DMS 273 treated with DMSO at 0.1 percent for 48 hours (cell line): ENCODE measurements at places on chromosomes 1 and 21.

DNA sequence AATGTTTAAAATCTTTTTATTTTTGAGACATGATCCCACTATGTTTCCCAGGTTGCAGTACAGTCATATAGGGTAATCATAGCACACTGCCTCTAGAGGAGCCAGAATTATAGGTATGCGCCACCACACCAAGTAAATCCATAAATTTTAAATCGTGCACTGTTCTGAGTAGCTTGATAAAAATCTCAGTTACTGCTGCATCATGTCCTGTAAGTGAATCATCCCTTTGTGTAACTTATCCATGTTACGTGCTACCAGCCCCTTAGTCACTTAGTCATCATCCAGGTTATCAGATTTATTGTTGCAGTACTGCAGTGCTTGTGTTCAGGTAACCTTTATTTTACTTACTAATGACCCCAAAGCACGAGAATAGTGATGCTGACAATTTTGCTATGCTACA is 1770.9 kb downstream of the BRINP3 start:
- DNase-seq: no peak

- no peak for DNase-seq
Observed at GRCh38 chr21:27108701-27109100, 141.8 kb upstream of the ADAMTS5 start.

GRCh38 chr1:22090867-22091266 is 38.4 kb downstream of the CDC42 start:
- no peak for DNase-seq

DNA sequence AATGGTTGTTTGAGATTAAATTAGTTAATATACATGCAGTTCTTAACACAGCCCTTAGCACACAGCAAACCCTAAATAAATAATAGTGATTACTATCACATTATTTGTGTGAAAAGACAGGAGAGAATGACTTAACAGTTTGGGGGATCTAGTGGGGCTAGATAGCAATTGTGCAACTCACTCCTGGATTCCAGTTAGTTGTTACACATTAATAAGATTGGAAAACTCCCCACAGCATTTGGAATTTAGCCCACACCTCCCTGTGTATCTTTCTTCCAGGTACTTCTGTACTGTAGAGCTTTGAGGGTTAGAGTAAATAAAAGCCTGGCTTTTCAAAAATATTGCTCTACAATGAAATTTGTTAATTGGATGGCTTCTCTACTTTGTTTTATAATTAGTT is 93.2 kb downstream of the KCTD3 start:
- DNase-seq: no peak

DNA sequence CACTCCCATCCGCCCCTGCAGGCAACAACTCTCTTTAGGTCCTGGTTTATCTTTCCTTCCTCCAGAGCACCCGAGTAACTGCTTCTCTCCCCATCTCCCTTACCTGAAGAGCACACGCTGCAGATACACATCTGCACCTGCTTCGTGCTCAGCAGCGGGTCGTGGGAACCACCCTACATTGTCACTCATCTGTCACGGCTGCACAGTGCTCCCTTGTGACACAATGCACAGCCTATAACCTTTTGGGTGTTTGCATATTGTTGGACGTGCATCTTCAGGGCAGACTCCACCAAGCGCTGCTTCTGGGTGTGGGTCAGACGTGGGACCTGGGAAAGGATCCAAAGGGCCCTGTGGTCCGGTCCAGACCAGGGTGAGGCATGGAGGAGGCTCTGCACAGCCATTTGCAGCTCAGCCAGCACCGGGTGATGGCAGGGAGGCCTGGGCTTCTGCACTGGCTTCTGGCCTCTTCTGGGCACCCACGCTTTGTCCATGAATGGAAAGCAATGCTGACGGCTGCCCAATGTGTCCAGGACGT is 42.5 kb downstream of the WDR4 start:
- no peak for DNase-seq

- no peak for DNase-seq
Observed at GRCh38 chr1:234554698-234555311, 55.2 kb downstream of the IRF2BP2 start.

GRCh38 chr1:75394386-75395139 is 216.4 kb downstream of the SLC44A5 start:
- DNase-seq: no peak

DNA sequence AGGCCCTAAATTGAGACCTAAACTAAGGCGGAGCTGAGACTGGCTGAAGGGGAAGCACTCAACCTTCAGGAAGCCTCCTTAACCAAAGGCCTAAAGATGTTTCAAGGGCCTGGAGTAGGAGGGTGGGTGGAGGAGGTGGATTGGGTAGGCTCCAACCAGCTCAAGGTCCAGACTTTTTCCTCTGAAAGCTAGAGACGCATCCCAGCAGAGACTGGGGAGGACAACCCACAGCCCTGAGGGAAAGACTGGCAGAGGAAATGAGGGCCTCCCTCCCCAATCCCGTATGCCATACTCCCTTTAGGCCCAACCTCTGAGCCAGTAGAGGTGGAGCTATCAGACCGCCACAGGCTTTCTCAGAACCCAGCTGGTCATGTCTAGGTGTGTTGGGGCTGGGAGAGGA is 1.1 kb downstream of the ECM1 start:
- no peak for DNase-seq

- no peak for DNase-seq
Observed at GRCh38 chr1:6123083-6123482, 57.0 kb downstream of the CHD5 start.

DNA sequence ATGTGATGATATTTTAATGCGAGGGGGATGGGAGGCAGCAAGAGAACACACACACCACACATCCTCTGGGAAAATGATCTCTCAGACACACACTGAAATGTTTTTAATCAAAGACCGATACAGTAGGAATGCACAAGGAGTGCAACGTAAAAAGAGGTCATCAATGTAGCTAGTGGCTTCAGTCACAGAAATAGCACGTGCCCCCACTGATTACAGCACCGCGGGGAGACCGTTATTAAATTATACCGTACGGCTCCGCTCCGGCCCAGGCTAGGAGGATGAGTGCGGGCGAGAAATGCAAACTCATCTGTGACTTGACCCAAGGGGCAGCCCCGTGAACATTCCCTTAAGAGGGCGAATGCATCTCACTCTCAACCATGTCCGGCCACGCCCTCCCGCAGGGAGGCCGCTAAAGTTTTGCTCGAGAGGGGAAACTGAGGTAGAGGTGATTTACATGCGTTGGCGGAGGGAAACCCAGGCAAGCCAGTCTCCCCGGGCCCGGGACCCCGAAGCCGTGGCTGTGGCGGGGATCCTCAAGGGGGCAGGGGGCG is 552 bp downstream of the UBR4 start:
- no peak for DNase-seq

GRCh38 chr1:2229911-2230731 is 2.0 kb downstream of the SKI start:
- DNase-seq: no peak

GRCh38 chr1:28329395-28330153 is 734 bp downstream of the MED18 start:
- DNase-seq: no peak

GRCh38 chr1:228865627-228866330 is 130.5 kb downstream of the RHOU start:
- DNase-seq: no peak

DNA sequence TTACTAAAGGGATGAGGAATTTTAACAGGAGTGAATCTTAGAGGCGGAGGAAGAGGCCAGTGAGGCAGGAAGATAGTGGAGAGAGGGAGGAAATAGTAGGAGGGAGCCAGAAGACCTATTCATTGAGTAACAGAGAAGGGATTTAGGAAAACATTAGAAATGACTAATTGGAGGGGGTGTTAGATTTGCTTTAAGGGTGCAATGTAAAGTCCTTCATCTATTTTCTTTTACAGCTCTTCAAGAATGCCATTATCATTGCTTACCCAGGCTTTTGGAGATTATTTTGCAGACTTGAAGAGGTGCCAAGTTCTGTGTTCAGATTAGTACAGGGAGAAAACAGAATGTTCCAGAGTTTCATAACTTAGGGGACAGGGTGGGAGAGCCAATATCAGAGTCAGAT is 33.8 kb downstream of the OR10J1 start:
- DNase-seq: no peak

DNA sequence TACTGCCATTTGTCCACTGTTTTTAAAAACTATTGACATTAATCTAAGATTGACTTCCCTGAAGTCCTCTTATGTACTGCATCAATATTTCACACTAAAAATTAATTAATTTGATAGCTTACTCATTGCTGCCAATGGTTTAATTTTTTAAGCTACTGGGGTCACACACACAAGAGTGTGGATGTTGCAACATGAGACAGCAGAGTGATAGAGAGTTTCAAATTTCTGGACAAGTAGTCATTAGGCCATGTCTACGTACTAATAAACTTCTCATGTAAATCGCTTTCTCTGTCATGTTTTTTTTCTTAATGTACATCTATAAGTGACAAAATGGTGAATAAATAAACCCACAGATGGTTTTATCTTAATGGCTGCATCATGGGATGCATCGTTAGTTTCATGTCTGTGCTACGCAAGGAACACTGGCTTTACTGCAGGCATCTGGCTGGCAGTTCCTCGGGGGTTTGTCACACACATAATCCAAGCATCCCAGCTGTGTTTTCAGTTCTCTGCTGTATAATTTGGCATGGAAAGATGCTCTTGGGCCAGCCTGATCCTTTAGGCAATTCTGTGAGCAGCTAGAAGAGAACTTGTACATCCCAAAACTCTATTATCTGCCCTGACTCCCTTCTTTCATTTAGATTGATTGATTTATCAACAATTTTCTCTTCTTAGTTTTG is 16.4 kb upstream of the CHODL start:
- no peak for DNase-seq

DNA sequence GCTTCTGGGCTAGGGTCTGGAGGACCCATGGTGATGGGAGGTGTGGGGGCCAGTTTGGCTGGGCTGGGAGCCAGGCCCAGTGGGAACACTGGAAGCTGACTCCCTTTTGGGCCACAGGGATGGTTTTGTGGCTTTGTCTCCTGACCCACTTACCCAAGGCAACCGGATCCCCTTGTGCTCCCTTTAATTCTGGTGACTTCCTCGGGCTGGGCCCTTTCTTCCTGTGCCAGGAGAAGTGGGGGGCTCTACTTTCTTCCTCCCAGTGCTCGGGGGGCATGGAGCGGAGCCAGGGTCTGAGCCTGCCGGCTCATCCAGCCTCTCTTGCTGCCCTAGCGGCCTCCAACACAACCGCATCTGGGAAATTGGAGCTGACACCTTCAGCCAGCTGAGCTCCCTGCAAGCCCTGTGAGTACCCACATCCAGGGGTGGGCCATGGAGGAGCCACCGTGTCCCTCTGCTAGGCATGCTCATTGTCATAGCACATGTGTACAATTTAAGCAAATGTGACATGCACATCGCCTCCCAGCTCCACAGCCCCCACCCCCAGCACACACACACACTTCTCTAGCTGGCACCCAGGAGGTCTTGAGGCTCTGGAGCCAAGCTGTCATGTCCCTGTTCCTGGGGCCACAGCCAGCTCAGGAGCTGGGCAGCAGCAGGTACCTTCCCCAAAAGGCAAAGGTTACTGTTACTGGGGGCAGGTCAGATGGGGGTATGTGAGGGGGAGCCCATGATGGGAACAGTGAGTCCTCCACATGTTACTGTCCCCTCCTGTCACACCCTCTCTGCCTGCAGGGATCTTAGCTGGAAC is 35.0 kb downstream of the UBE2T start:
- DNase-seq: no peak

- no peak for DNase-seq
Observed at GRCh38 chr1:117180147-117180967, 30.4 kb downstream of the VTCN1 start.

GRCh38 chr1:88998716-88999115 is 6.3 kb upstream of the KYAT3 start:
- DNase-seq: peak; percentile 8

GRCh38 chr1:75345538-75346292 is 211.5 kb downstream of the LHX8 start:
- no peak for DNase-seq

- no peak for DNase-seq
Observed at GRCh38 chr1:47439819-47440598, 2.2 kb downstream of the FOXD2 start.

DNA sequence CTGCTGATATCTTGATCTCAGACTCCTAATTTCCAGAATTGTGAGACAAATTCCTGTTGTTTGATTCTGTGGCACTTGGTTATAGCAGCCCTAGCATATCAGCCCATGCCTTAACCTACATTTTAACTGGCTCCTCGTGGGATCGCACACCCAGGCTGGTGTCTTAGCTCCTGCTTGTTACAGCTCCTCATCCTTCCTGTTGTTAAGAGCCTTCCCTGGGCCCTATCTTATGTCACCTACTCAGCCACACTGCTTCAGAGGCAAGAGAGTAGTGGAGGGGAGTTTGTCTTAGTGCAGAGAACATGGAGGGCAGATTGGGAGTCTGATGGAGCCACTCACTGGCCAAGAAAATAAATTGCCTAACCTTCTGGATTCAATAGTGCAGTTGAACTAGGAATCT is 131.0 kb downstream of the ROR1 start:
- no peak for DNase-seq

DNA sequence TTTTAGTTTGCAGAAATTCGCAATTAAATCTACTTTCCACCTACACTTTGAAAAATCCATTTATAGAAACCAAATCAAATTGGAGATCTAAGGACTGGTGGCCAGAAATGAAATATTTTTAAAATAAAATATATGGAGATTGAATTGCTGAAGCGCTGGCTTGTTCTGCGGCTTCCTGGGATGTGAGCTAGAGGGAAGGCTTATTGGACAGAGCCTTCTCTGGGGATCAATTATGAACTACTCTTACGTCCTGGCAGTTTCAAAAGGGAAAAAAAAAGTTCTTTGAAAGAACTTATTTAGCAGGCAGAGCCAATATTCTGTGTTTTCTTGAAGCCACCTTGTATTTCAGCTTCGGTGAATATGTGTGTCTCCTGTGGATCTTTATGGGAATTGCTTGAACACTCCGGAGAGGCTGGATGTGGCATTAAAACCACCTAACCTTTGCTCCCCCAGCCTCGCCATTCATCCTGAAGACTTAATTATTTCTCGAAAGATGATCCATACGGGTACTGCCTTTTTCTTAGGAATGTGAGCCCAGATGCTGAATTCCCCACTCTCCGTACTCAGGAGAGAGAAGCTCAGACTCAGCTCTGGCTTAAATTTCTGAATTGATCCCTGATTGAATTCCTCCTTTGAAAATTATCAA is 478.9 kb upstream of the VAMP3 start:
- DNase-seq: no peak

DNA sequence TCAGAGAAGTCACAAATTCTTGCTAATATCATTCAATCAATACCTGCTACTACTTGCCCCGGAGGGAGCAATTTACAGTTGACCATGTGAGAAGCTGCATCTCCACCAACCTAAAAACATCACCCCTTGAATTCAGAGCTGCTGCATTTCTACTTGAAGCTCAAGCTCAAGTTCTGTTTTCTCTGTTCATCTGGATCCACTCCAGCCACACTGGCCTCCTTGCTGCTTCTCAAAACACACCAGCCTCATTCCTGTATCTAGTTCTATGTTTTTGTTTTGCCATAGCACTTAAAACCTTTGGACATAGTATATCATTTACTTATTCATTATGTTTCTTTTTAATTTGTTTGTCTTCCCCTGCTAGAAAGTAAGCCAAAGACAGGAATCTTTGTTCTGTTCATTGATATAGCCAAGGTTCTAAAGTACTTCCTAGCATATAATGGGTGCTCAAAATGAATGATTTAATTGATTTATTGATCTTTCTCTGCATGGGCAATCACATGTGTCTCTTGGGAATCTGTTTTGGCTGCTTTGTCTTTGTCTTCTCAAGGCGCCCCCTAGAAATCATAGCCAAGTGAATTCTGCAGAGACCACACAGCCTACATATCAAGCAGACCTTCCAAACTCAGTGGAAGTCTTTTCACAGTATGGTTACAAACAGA is 23.6 kb downstream of the SYF2 start:
- no peak for DNase-seq

- DNase-seq: no peak
Observed at GRCh38 chr1:41427122-41427913, 57.2 kb downstream of the EDN2 start.
